Stimulated activated CD4-positive, alpha-beta T cell treated with anti-CD3 and anti-CD28 coated beads, Interleukin-15, amount 100 ng/mL, for 48 hours (primary cell): ENCODE measurements at places on chromosomes 16 and 17.

- DNase-seq = peak; percentile 77
These were observed 149.9 kb downstream of the CLEC16A start for GRCh38 chr16:11094075-11094856.

DNA sequence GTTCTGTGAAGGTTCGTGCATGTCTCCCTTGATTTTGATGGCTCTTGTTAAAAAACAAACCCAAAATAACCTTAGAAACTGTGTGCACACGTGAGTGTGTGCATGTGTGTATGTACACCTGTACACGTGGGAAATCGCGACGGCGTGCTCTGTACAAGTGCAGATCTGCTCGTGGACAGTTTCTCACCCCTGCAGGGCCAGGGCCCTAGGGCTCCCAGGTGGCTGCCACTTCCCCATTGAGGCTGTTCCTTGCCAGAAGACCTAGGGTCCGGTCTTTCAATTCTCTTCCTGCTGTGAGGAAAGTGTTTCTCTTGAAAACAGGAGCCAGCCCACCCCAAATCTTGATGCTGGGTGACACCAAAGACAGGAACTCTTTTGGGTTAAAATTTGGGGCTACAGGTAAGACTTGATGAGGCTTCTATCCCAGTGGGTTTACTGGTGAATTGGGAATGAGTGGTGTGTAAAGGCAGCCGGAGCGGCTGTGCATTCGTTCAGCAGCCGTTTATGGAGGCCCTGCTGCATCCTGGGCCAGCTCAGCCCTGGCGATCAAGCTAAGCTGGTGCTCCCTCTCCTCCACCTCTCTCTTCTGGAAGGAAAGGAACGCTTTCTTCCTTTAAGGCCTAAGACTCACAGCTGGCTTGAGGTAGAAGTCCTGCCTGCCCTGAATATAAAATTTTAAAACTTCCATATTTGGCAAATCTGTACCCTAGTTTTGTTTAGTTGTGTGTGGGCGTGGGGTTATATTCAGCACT lies 137.9 kb downstream of the CLEC16A start:
- no peak for DNase-seq

- no peak for DNase-seq
These were observed 3.9 kb upstream of the ARHGAP17 start for GRCh38 chr16:25018972-25019617.

DNA sequence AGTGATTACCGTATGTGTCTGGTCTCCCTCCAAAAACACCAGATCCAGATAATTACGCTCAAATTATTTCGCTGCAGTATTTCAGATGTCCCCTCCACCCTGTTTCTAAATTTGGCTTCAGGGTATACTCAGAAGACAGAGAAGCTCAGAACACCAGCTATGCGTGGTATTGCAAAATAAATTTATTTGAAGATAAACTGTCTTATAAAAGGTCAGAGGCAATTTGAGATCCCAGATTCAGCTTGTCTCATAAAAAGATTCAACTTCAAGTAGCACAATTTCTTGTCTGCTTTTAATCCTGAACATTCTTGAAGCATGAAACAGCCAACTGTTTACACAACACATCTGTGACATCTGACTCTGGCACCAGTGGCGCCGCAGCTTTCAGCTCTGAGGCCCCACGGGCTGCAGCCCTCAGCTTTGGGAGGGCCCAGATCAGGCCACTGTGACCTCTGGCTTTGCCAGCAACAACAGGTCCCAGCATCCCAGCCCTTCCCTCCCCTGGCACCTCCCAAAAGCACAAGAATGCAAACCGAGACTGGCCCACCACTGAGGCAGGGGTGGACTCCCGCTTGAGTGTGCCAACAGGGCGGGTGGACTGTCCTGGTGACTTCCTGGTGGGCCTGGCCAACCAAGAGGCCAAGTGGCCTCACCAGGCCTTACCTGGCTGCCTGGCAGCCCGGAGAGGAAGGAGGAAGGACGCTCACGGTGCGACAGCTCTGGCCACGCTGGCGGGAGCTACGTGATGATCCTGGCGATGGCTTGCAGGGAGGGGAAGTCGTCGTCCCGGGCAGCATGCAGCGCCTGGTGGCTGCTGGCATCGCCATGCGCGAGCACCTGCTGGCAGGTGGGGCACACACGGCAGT lies 8.0 kb downstream of the SYNGR3 start:
- no peak for DNase-seq

DNA sequence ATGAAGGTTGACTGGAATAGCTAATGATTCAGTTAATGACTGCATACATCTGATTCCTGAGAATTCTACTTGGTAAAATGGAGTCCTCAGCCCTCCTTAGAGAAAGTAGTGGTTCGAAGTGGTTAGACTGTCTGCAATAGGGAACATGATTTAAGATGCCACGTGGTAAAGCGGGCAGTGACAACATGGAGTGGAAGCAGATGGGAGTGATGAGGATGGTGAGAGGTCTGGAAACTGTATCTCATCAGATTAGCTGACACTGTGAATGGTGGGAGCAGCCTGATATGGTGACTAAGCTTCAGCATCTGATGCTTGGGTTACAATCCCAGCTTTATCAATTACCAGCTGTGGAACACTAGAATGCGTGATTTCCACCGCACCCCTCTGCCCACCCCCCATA lies 8.4 kb downstream of the CDH11 start:
- no peak for DNase-seq

- DNase-seq = no peak
These were observed 28.7 kb downstream of the B9D1 start for GRCh38 chr17:19333736-19334290.
